ENCODE measurements at places on chromosomes 2 and 18.

DNA sequence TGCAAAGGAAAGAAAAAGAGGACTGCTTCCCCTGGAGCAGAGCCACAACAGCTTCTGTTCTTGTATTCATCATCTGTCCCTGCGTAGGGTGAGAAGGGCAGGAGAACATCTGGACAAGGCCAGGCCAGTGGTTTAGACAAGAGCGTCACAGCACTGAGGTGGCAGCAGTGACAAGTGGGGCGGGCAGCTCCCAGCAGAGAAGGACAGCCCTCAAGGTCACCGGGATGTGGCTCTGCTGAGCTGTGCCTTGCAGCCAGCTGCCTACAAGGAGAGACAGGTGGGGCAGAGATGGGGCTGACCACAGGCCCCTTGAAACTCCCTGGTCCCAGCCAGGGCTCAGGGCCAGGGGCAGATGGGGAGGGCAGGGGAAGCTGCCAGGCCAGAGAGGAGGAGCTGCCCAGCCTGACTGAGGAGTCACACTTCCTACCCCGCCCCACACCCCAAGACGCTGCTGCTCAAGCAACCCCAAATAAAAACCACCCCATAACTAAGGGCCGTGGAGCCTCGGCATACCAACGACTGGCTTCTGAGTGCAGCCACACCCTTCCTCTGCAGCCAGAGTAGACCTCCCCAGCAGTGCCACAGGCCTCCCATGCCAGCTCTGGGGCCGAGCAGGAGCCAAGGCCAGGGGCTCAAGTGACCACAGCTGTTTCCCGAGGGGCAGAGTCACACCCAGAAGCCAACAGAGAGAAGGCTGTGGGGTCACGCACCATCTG lies 5.4 kb downstream of the RAB11FIP5 start:
- H3K27ac ChIP-seq, result peak overlapping the region; percentile 29
- H3K36me3 ChIP-seq, result no peaks in the 10 kb centered on the region
- no peaks in the 10 kb centered on the region for H3K27me3 ChIP-seq
- no peak overlapping the region for H3K4me3 ChIP-seq
- peaks cover 19% of the 10 kb centered on the region for H3K4me1 ChIP-seq

GRCh38 chr2:161824226-161824625 lies 200.0 kb downstream of the SLC4A10 start:
- no peak overlapping the region for H3K4me3 ChIP-seq
- no peaks in the 10 kb centered on the region for H3K4me1 ChIP-seq
- H3K27ac ChIP-seq, result no peak overlapping the region

GRCh38 chr2:71711133-71711855 lies 257.9 kb downstream of the DYSF start:
- 0 out of 2 replicates have a peak, but pooled peaks cover 1% of the 10 kb centered on the region for H3K27me3 ChIP-seq
- DNase-seq, result no peak
- no peaks in the 10 kb centered on the region for H3K36me3 ChIP-seq

DNA sequence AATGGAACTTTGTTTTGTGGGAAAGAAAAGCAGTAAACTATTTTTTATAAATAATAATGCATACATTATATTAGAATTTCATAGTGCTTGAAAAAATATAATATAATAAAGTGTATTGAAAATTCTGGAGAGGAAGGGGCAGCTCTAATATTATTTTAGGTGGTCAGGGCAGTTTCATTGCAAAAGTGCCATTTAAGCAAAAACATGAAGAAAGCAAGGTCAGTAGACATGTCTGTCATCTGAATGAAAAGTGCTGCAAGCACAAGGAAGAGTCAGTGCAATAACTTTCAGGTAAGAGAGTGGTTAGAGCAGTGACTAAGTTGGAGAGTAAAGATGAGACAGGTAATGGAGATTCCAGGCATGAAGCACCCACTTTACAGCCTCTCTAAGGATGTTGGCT lies 435.6 kb upstream of the REG3G start:
- no peak overlapping the region for H3K27ac ChIP-seq
- H3K36me3 ChIP-seq, result no peaks in the 10 kb centered on the region
- no peak for DNase-seq
- no peak overlapping the region for H3K4me3 ChIP-seq
